Smooth muscle cell of trachea (primary cell): ENCODE measurements at places on chromosomes 5 and 9. TPM values are rescaled to one million over a fixed set of nuclear protein-coding genes. Genes with fewer than 3 reads are reported as not detected.

The GDNF gene
- total RNA-seq: 0.29 and 1.2 TPM in 2 replicates

The ORM2 gene
- not detected in 2 replicates for total RNA-seq

The SCGB3A1 gene
- total RNA-seq: not detected in 2 replicates

The SLC45A2 gene
- under 0.01 TPM in 1 of 2 replicates, not detected in the other for total RNA-seq

The HSPB3 gene
- total RNA-seq: 0.33 TPM in 1 of 2 replicates, not detected in the other

The PCDHB5 gene
- 0.29 and 1.3 TPM in 2 replicates for total RNA-seq

The CORO2A gene
- total RNA-seq: 0.15 and 0.33 TPM in 2 replicates

The IL11RA gene
- 16.0 and 23.0 TPM in 2 replicates for total RNA-seq

The CACNA1B gene
- total RNA-seq: under 0.01 TPM in 1 of 2 replicates, not detected in the other

The PCDHB9 gene
- total RNA-seq: under 0.01 and 0.17 TPM in 2 replicates

The NXNL2 gene
- total RNA-seq: 2.0 and 2.3 TPM in 2 replicates

The PCDHA1 gene
- under 0.01 TPM in 1 of 2 replicates, not detected in the other for total RNA-seq

The GLE1 gene
- 26.8 and 28.4 TPM in 2 replicates for total RNA-seq

The STKLD1 gene
- 1.2 TPM in 2 replicates for total RNA-seq
